ENCODE measurements at places on chromosomes 16 and 17.

- DNase-seq = no peak
Measured at GRCh38 chr16:70659546-70659945, 13.2 kb downstream of the IL34 start.

DNA sequence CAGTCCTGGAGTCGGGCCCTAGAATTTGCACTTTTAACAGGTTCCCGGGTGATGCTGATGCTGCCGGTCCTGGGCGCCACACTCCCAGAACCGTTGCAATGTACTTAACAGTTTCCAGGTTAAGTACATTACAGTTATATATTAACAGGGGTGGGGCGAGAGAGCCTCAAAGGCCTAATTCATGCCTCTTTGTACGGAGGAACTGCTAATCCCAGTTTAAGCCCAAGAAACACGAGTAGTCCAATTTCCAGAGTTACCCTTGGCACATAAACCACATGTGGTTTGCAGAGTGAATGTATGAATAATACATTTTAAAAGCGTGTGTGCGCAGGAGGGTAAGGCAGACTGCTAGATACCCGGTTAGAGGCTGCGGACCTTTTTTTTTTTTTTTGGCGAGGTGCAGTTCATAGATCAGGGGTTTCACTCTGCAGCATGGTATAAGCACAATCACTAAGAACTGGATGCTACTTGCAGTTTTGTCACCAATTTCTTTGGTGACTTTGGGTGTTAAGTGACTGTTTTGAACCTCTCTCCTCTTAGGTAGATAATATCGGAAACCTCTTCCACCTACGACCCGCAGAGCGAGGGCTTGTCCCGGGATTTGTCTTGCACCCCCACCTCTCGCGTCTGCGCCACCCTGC lies 713 bp downstream of the COX11 start:
- peak; percentile 12 for DNase-seq

- DNase-seq = no peak
Measured at GRCh38 chr16:21197112-21197511, 14.3 kb downstream of the ZP2 start.

DNA sequence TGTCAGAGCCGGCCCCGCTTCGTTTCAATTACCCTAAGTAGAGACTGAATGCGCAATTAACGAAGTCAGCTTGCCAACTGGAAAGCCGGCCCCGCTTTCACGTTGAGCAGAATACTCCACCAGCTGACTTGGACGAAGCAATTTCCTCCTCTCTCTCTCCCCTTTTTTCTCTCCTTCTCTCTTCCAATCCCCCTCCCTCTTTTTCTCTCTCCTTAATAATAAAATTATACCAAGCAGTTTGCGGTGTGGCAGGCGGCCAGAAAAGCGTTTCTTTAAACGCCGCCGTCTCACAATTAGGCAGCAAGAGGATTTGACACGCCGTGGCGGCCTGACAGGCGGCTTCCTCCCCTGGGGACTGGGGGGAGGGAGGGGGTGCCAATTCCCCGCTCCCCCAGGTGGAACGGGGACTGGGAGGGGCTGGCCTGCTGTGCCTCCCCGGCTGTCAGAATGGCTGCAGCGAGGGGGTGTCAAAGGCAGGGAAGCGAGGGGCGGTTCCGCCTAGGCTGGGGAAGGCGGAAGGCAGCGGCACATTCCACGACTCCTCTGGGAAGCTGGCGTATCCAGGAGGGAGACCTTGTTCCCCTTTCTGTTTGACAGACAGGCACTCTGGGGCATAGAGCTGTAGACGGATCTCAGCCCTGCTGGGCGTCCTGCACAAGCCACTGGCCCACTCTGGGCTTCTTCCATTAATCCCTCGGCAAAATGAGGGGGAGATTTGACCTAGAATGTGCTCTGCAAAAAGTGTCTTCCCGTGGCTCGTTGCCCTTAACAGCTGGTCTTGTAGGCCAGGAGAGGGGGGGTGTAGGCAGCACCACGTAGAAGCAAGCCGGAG lies 52.7 kb downstream of the SREBF1 start:
- DNase-seq = no peak

DNA sequence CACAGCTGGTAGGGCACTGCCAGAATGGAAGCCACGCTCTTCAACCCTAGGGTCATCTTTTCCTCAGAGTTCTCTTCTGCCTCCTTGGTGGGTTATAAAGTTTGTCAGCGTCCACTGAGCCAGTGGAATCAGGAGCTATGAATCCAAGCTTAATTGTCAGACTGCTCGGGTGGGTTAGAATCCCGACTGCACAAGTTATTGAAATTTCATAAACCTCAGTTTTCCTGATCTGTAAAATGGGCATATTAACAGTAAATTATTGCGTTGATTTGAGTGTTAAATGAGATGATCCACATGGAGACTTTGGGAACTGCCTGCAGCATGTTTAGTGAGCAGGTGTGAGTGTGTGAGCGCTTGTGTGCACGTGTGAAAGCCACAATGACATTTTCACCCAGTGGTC lies 400.5 kb upstream of the CDH11 start:
- no peak for DNase-seq

DNA sequence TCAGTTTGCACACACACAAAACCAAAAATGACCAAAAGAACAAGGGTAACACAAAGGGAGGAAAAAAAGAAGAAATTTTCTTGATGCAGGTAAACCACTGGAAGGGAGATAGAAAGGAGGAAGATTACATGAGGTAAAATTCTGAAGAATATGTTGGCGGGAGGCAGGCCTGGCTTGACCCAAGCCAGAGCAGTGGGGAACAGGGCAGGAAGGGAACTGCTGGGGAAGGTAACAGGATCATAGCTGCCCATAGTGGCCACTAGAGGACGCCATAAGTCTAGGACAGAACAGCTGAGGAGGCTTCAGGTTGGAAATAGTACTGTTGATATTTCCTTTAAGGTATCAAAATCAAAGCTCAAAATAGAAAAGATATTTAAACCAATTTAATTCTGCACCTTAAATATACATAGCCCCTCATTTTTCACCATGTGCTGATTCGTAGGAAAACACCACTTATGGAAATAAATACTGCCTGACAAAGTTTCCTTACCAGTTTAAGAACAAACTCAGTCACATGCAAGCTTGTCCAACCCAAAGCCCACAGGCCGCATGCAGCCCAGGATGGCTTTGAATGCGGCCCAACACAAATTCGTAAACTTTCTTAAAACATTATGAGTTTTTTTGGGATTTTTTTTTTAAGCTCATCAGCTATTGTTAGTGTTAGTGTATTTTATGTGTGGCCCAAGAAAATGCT lies 15.5 kb downstream of the VPS35 start:
- peak; percentile 47 for DNase-seq

DNA sequence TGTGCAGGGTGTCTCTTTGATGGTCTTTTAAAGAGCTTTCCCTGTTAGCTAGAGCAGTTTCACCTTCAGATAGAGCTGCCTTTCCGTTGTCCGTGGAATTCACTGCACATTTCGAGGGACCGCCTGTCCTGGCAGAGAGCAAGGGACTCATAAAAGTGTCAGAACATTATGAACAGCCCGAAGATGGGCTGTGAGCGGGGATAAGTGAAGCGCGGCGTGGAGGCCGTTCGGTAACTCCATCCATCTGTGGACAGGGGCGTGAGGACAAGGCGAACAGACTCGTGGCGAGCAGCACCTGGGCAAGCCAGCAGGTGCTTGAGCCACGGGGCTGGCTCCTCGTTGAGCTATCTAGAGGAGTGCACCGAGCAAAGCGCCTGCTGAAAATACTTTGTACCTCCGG lies 371.2 kb downstream of the MAF start:
- no peak for DNase-seq

DNA sequence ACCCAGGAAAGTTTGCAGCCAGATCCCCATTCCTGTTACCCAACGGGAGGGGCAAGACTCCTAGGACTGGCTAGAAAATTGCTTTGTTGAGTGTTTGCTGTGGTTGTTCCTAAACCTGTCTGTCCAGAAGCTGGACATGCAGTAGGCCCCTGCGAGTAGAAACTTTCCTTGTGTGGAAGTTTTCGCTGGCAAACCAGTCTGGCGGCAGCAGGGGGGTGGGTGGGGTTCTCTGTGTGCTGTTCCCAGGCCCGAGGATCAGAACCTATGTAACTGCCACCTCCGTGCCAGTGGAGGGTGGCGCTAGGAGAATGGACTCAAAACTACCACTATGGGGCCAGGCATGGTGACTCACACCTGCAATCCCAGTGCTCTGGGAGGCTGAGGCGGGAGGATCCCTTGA lies 9.2 kb downstream of the SGSM2 start:
- DNase-seq = no peak

DNA sequence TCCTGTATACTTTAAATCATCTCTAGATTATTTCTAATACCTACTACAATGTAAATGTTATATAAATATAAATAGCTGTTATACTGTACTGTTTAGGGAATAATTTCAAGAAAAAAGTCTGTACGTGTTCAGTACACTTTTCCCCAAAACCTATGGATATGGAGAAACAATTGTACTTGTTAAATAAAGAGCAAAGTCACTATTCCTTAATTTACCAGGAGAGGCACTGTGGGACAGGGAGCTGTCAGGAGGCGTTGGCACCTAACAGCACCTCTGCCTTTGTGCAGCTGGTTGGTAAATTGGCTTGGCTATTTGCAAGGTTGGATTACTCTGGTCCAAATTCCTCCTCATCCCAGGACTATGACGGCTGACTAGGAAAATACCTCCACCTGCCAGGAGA lies 28.0 kb downstream of the CRHR1 start:
- no peak for DNase-seq

DNA sequence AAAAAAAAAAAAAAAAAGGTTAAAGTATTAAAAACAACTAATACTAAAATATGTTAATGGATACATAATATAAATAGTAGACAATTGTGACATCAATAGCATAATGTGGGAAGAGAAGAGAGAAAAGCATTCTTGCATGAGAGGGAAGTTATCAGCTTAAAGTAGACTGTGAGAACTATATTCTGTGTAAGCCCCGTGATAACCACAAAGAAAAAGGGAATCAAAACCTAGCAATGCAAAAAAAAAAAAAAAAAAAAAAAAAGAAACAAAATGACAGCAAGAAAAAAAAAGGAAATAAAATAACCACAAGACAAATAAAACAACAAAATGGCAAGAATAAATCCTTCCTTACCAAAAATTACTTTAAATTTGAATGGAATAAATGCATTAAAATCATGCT lies 39.8 kb upstream of the MYLK3 start:
- DNase-seq = no peak

DNA sequence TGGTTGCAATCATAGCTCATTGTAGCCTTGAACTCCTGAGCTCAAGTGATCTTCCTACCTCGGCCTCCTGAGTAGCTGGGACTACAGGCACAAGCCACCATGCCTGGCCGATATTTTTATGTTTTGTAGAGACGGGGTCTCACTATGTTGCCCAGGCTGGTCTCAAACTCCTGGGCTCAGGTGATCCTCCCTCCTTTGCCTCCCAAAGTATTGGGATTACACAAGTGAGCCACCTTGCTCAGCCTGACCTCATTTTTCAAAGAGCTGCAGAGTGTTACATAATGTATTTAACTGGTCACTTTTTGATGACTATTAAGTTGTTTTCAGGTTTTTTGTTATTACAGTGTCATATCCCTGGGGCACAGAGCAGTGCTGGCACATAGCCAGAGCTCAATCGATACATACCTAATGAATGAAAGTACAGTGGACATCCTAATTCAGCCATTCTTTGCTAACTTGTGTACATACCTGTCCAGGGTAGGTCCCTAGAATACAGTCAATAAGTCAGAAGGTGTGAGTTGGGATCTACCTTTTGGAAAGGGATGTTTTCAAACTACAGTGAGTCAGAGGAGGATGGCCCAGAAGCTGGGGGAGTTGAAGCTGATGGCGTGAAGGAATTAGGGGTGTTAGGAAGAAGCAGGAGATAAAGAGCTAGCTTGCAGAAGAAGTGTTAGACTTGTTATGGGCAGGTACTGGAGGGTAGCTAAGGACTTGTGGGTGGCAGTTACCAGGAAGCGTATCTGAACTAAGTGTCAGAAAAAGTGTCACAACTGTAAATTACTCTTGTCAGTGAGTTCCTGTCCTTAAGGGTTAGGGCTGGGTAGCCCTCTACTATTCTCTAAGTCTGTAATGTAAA lies 20.1 kb upstream of the CYLD start:
- no peak for DNase-seq

- no peak for DNase-seq
Measured at GRCh38 chr17:17849147-17849820, 12.5 kb upstream of the SREBF1 start.

DNA sequence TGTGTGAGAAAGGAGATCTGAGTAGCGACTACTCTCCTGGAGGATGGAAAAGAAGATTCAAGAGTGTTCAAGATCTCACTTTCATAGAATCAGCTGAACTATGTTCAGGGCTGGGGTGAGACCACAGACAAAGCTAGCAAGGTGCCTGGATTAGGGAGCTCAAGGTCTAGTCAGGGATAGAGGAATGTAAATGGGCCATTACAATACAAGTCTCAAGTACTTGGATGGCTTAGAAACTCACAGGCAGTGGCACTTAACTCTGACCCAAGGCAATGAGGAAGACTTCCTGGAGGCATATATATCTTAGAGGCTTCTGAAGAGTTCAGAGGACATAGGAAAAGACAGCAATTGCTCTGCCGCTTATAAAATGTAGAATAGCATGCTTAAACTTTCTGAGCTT lies 184.9 kb upstream of the CDH11 start:
- no peak for DNase-seq

- DNase-seq = no peak
Measured at GRCh38 chr17:62172492-62173291, 107.6 kb upstream of the MED13 start.

DNA sequence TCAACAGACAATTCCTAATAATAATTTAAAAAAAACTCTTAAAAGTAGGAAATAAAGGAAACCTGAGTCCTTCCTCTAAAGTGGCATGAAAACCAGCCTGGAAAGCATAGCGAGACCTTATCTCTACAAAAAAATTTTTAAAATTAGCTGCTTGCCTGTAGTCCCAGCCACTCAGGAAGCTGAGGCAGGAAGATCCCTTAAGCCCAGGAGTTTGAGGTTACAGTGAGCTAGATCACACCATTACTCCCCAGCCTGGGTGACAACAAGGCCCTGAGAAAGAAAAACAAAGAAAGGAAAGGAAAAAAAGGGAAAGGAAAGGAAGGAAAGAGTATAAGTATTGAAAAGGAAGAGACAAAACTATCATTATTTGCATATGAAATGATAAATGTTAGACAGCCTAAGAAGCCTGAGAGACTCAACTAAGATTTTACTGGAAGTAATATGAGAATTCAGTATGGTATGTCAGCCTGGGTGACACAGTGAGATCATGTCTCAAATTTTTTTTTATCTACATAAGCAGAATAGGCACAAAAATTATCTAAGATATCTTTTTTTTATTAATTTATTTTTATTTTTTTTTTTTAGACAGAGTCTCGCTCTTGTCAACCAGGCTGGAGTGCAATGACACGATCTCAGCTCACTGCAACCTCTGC lies 113.0 kb downstream of the GOSR1 start:
- DNase-seq = no peak
